Fibroblast of the aortic adventitia (primary cell): ENCODE measurements at places on chromosomes 3 and 15. TPM values are rescaled to one million over a fixed set of nuclear protein-coding genes. Genes with fewer than 3 reads are reported as not detected.

Gene PATL2
- total RNA-seq: 0.72 and 0.82 TPM in 2 replicates

Gene CLDN18
- not detected in 2 replicates for total RNA-seq

GRCh38 chr3:38957296-38957695 is 94.4 kb downstream of the SCN11A start:
- no peak for DNase-seq

Gene MED12L
- total RNA-seq: 0.72 and 1.3 TPM in 2 replicates

Gene C3orf62
- 1.3 and 2.9 TPM in 2 replicates for total RNA-seq

Gene KCNMB2
- total RNA-seq: 0.41 TPM in 1 of 2 replicates, not detected in the other

DNA sequence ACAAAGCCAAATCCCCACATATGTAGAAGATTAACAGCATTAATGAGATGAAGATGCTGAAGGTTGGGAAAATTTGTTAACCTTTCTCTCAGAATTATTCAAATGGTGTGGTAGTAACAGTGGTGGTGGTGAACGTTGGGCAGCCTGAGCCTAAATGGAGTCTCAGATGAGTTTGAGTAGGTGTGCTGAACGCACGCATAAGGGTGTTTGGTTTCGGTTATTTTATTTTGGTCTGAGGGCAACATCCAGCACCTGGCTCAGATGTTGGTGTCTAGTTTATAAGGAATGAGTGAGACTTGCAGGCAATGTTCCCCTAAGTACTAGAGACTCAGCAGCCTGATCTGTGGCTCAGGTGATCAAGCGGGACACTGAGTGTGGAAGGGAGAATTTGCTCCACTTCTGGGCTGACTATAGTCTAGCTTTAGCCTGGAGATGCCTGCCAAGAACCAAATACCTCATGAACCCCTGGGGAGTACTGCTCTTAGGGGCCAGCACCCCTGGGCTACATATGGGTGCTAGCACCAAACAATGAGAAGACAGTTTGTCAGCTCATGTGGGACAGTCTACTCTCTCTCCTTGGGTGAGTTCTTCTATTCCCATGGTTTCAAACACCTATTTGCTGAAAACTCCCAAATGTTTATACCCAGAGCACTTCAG is 39.5 kb upstream of the ATP2C1 start:
- no peak for DNase-seq

Gene PLA2G4E
- not detected in 2 replicates for total RNA-seq

Gene METTL6
- total RNA-seq: 30.0 and 30.6 TPM in 2 replicates

Gene AQR
- total RNA-seq: 33.0 and 34.6 TPM in 2 replicates

- peak; percentile 88 for DNase-seq
Observed at GRCh38 chr3:42051384-42052131, 39.6 kb upstream of the TRAK1 start.

DNA sequence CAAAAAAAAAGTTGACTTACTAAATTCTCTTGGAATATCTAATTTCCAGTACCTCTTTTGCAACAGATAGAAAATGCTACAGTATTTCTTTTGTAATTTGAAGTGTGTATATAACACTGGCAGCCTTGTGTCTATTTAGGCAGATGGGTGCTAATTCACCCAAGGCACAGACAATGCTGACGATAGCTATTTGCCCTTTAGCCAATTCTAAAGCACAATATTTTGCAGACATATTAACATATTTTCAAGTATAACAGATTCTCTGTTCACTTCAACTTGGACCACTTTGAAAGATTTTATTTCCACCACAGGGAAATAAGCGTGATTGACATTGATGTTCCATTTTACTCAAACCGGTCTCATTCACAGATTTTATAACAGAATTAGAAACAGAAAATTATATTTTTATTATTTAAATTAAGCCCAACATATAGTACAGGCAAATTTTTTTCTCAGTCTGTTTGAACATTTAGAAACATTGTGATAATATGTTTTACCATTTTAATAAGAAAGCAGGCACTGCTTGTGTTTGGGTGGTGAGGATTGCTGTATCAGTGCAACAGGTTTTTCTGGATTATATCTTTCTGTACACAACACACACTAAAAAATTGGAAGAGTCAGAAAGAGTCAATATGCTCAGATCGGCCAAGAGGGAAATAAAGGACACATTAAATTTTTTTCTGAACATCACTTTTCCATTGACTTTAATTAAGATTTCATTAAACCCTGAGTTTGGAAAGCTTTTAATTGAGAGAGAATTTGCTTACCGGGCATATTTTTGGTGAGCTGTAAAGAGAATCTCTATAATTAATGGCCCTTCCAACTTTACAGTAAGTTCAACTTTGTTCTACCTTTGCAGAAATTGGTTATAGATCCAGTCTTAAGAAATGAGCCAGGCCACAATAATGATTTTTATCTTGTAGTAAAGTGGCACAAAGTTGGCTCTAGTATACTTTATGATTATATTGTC is 327.3 kb upstream of the NR2F2 start:
- DNase-seq: no peak

- no peak for DNase-seq
Observed at GRCh38 chr3:184415203-184415490, 35.3 kb downstream of the CHRD start.

Gene ACP3
- 0.63 TPM in 1 of 2 replicates, not detected in the other for total RNA-seq

Gene B2M
- total RNA-seq: 2,390 and 3,757 TPM in 2 replicates

DNA sequence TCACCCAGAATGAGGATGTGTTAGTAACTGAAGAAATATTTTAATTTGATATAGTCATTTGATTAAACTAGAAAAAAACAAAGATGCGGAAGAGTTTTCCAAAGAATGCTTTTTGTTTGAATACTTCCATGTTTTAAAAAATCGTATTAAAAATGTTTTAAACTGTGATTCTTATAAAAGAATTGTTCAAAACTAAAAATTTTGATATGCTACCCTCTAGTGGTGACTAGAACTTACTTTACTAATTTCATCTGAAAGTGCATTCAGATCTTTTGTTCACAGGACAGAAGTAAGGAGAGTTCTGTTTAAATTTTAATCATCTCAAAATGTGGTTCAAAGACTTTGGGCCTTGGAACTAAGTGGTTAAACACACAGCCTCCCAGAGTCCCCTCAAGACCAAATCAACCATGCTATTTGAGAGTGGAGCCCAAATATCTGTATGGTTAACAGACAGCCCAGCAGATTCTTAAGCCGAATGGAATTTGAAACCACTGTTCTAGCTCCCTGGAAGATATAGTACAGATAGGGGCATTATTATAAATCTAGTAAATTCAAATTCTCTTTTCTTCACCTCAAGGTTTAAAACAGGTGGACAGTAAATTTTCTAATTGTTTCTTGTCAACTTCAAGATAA is 45.2 kb upstream of the SYNPR start:
- peak; percentile 24 for DNase-seq

DNA sequence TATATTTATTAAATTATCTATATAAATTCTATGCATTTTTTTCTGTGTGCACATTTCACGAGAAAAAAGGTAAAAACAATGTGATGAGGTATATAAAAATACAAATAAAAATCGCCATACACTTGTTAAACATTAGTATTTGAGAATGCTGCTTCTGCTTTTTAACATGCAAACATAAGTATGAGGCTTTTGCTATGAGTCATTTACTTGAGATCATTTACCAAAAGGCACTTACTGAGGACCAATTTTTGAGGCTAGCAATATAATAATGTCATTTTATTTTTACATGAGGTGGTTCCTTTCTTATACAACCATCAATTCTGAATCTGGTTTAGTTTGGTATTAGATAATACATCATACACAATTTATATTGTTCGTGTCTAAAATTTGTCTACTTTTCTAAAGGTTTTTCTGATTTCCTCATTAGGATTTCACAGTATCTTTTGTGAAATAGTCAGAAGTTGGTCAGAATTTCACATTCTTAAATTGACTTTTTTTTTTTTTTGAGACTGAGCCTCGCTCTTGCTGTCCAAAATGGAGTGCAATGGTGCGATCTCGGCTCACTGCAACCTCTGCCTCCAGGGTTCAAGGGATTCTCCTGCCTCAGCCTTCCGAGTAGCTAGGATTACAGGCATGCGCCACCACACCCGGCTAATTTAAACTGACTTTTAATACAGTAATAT is 25.6 kb downstream of the DCUN1D1 start:
- DNase-seq: no peak

Gene FGF7
- 87.9 and 97.7 TPM in 2 replicates for total RNA-seq

DNA sequence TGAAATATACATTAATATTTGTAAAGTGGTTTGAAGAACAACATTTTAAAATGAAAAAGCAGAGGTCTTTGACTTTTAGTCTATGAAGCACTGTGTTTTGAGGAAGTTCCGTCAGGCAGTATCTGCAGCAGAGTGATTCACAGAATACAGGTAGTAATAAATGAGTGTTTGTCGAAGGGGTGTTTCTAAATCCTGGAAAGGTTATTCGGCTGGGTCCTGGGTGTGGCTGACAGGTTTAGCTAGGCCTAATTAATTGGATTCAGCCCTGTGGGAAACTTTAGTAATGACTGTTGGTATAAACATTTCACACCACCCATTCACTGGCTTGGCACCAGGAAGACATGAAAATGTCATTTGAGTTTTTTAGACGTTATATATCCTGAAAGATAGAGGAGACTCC is 51.3 kb downstream of the TIPARP start:
- DNase-seq: no peak

Gene ITGB5
- total RNA-seq: 308 and 429 TPM in 2 replicates

DNA sequence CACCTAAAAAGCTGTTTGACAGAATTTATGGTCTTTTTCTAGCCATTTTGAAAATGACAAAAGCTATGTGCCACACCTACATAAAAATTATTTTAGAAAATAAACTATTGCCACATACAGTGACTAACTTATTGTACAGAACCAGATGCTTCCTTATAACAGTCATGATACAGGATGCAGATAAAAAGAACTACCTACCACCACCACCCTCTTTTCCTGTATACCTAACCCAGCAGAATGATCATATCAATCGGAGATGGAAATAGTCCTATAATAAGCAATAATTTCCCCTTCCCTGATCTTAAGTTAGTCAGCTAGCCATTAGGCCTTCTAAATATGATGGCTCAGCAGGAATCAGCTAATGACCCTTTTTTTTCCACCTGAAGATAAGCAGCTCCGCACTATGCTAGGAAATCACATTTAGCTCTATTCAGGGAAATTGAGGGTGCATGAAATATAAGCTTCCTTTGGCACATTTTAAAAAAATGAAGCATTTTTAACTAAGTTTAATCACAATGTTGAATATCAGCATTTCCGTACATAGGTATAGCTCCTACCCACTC is 155.5 kb upstream of the SETMAR start:
- DNase-seq: no peak

Gene MESP1
- 0.45 and 0.49 TPM in 2 replicates for total RNA-seq

Gene THPO
- total RNA-seq: 0.49 TPM in 1 of 2 replicates, not detected in the other

Gene ZNF860
- total RNA-seq: 0.33 and 1.2 TPM in 2 replicates

- DNase-seq: no peak
Observed at GRCh38 chr15:63864186-63864585, 30.4 kb upstream of the HERC1 start.

Gene EPHA6
- not detected in 2 replicates for total RNA-seq

DNA sequence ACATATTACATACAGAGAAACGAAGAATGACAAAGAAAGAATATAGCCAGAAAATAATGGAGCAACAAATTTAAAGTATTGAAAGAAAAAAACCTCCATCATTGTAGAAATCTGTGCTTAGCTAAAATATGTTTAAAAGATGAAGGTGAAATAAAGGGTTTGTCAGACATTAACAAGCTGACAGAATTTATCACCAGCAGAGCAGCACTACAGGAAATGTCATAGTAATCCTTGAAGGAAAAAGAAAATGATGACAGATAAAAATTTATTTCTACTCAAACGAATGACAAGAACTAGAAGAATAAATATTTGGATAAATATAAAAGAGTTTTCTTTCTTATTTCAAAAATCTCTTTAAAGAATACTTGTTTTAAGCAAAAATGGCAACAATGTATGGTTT is 40.6 kb upstream of the OTOL1 start:
- DNase-seq: no peak

Gene SLC2A2
- not detected in 2 replicates for total RNA-seq

DNA sequence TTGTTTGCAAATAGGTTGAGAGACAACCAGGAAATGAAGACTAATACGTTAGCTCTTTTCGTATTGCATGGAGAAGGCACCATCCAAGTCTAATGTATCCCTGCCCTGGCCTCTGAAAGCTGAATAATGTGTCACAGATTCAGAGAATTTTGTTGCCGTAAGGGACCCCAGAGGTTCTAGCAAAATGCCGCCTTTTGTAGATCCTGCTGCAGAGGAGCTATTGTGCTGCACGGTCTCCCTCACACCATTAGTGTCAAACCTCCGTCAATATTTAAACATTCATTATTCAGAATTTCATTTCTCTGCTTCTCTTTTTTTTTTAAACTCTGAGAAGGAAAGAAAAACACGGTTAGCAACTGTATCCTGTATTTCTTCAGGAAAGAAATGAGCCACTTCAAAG is 238.7 kb downstream of the EPHB1 start:
- no peak for DNase-seq

GRCh38 chr3:50435371-50436113 is 67.9 kb downstream of the CACNA2D2 start:
- DNase-seq: no peak

GRCh38 chr3:12235691-12236090 is 53.2 kb upstream of the PPARG start:
- peak; percentile 59 for DNase-seq

Gene ARPP21
- 0.90 TPM in 1 of 2 replicates, not detected in the other for total RNA-seq

GRCh38 chr3:194395778-194396538 is 3.1 kb downstream of the GP5 start:
- no peak for DNase-seq

DNA sequence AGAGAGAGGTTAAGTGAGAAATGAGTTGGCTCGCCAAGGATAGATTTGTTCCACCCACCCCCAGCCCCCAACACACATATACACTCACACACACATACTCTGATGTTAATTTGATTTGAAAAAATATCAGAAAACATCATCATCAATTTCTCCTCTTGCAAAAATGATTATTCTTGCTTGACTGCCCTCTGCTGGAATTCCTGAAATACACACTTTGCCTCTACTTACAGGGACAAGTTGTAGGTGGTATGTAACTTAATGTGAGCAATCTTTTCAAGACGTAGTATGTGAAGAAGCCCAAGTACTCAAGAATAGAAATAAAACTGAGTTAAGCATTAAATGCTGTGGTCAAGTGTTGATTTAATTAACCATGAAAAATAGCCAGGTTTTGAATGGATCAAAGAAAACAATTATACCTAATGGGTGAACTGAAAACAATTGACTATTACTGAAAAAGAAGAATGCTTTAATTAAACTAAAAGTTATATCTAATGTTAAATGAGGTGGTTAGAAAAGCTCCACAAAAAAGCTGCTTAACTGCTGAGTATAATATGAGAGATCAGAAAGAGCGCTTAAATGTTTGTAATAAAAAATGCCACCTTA is 46.6 kb upstream of the MDFIC2 start:
- DNase-seq: peak; percentile 68

- DNase-seq: peak; percentile 86
Observed at GRCh38 chr3:78645628-78646310, 1122.0 kb downstream of the ROBO1 start.

GRCh38 chr15:35722501-35722900 is 176.5 kb upstream of the DPH6 start:
- no peak for DNase-seq
